ENCODE measurements at places on chromosomes 2 and 18.

- DNase-seq = no peak
Observed at GRCh38 chr2:125842041-125842440, 813.9 kb upstream of the GYPC start.

DNA sequence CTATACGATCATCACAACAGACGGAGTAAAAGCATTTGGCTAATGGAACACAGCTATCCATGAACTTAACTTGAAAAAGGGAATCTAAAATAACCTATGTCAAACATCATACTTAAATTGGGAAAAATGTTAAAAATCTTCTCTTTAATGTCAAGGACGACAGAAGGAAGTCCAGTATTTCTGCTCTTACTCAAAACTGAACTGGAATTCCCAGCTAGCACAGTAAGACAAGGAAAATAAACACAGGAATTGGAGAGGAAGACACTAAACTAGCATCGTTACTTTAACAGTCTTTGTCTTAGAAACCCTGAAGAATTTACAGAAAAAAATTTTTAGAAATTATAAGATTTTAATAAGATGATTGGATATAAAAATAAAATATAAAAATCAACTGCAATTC lies 112.6 kb downstream of the HDAC4 start:
- no peak for DNase-seq

- DNase-seq = no peak
Observed at GRCh38 chr18:34990597-34990996, 50.6 kb upstream of the MAPRE2 start.

DNA sequence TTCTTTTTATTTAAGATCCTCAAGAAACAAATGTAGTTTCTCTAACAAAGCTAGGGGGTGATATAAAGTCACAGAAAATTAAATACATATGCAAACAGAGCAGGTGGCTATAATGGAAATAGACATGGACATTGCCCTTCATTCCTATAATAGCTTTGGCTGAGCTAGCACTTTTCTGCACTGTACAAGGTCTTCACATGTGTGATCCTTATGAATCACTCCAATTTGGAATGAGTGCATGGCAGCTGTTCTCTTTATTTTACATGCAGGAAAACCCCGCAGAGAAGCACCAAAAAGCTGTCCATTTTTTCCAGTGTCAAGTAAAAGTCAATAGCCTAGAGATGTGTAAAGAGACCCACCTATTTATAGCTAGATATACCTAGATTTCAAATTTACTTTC lies 747.4 kb upstream of the SLC8A1 start:
- no peak for DNase-seq

DNA sequence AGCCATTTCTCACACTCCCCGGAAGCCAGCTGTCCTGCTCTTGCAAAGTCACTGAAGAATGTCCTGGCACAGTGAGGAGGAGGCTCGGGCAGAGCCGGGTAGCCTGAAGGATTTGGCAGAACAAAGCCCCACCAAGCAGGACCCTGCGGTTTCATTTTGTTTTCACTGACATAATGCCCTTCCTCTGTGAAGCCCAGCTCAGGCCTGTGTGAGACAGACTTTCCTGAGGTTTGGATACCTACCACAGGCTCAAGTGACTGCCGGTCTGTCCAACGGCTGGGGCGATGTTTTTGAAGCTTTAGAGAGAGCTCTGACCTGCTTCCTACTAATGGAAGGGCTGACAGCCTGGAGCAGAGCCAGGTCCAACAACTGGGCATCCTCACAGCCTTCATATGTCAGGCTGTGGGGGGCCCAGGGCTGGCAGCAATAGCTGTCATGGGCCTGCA lies 99.8 kb upstream of the FZD7 start:
- no peak for DNase-seq

GRCh38 chr2:65722028-65722778 lies 289.8 kb upstream of the SPRED2 start:
- DNase-seq = no peak

All from LoVo (cell line).